ENCODE measurements at places on chromosomes 1 and 21.

DNA sequence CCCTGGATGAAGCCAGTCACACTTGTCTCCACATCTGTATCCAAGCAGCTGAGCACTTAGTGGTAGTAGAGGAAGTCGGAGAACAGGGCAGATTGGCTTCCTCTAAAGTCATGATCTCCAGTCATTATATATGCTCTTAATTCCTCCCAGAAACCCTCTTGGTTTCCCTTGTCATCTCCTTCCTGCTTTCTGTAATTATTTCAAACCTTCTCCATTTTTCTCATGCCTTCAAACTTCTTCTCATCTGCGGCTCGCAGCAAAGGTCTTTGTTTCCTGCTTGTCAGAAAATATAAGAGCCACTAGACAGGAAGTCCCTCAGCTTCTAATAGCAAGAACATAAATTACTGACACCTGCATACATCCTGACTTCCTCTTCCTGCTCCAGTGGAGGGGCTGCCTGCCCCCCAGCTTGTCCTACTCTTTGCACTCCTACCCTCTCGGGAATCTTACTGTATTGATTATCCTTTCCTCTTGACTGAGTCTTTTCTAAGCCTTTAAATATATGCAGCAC, 124.6 kb upstream of the NGF start:
- DNase-seq: no peak

GRCh38 chr1:172401477-172401876, 19.0 kb upstream of the C1orf105 start:
- DNase-seq: no peak

GRCh38 chr1:3548156-3548893, 63.0 kb downstream of the MEGF6 start:
- DNase-seq: no peak

GRCh38 chr1:34833711-34834110, 25.8 kb downstream of the SMIM12 start:
- no peak for DNase-seq

DNA sequence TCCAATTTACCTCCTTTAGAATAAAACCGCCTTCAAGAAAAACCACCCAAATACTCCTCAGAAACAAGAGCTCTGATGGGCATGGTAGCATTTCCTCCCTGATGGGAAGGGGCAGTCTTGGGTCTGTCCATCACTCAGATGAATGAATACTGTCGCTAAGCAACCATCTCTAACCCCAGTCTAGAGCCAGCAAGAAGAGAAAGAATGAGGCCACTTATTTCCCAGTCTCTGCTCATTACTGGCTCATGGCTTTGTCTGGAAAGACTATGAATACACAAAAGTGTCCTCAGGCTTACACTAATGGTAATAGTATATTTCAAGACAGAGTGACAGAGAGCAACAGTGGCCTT, 51.0 kb upstream of the F3 start:
- DNase-seq: no peak

- DNase-seq: no peak
Observed at GRCh38 chr1:12654004-12654567, 10.2 kb downstream of the AADACL4 start.

GRCh38 chr1:74504125-74504932, 8.1 kb downstream of the LRRC53 start:
- DNase-seq: peak; percentile 35

GRCh38 chr1:184405094-184405800, 18.4 kb downstream of the C1orf21 start:
- no peak for DNase-seq

- no peak for DNase-seq
Observed at GRCh38 chr1:73611681-73612080, 586.3 kb downstream of the LRRIQ3 start.

- no peak for DNase-seq
Observed at GRCh38 chr1:221816899-221817298, 75.0 kb upstream of the DUSP10 start.

- DNase-seq: peak; percentile 29
Observed at GRCh38 chr21:14541841-14542490, 4.1 kb downstream of the SAMSN1 start.

- no peak for DNase-seq
Observed at GRCh38 chr1:224448453-224449017, 13.9 kb upstream of the WDR26 start.

DNA sequence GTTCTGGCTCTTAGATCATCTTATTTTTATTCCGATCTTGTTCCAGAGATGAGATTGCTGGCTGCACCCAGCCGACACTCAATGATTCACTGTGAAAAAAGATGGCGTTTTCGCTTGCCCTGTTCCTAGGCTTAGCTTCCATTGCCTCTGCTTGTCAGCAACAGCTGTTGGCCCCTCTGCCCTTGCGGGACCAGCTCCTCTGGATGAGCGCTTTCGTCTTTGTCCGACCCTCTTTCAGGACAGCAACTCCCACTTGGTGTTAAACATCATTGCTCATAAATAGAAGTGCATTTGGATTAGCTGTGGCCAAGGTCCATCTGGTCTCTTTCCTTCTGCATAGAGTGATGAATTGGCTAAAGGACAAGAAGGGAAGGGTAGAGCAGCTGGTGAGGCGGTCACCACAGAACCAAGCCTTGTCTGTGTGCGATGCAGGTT, 43.5 kb upstream of the SCCPDH start:
- no peak for DNase-seq

All from activated naive CD4-positive, alpha-beta T cell treated with Interleukin-2 at 50 U/mL for 16 hours (primary cell).